ENCODE measurements at places on chromosomes 2 and 18.

DNA sequence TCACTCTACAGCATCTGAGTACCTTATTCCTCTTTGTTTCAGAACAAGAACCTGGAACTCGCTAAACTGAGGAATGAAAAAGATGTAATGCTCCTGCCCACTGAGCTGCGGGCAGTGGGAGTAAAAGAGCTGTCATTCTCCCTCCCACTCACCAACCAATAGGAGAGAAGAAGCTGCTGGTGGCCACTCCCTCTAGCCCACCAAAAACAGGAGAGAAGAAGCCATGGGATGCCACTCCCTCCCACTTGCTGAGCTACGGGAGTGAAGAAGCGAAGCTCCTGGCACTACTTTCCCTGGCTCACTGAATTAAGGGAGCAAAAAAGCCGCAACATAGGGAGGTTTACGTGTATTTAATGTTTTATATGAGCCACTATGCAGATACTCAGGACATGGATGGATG lies 53.7 kb downstream of the RIT2 start:
- no peak for DNase-seq

GRCh38 chr2:155266109-155266508 lies 567.6 kb downstream of the KCNJ3 start:
- DNase-seq = no peak

- DNase-seq = no peak
Measured at GRCh38 chr2:228665232-228665631, 483.7 kb upstream of the SPHKAP start.

GRCh38 chr2:136211701-136212100 lies 93.8 kb upstream of the CXCR4 start:
- no peak for DNase-seq

- no peak for DNase-seq
Measured at GRCh38 chr2:119155633-119156032, 2.9 kb downstream of the C1QL2 start.

DNA sequence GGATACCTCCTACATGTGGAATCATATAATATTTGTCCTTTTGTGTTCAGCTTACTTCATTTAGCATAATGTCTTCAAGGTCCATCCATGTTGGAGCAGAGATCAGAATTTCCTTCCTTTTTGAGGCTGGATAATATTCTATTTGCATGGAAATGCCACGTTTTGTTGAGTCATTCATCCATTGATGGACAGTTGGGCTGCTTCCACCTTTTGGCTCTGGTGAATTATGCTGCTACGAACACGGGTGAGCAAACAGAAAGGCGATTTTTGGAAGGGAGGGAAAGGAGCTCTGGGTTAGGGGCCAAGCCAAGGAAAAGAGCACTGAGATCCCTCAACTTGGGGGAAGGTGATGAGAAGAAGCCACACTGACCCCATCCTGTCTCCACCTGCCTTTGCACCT lies 260.5 kb downstream of the TNS1 start:
- no peak for DNase-seq

- no peak for DNase-seq
Measured at GRCh38 chr18:8174771-8175170, 434.5 kb upstream of the RAB12 start.

- no peak for DNase-seq
Measured at GRCh38 chr2:113060396-113060795, 1.4 kb downstream of the IL36RN start.

GRCh38 chr18:65748321-65748720 lies 2.5 kb upstream of the CDH7 start:
- no peak for DNase-seq

GRCh38 chr2:101119431-101119830 lies 31.8 kb downstream of the TBC1D8 start:
- no peak for DNase-seq

- no peak for DNase-seq
Measured at GRCh38 chr2:33116799-33117198, 170.0 kb downstream of the LTBP1 start.

DNA sequence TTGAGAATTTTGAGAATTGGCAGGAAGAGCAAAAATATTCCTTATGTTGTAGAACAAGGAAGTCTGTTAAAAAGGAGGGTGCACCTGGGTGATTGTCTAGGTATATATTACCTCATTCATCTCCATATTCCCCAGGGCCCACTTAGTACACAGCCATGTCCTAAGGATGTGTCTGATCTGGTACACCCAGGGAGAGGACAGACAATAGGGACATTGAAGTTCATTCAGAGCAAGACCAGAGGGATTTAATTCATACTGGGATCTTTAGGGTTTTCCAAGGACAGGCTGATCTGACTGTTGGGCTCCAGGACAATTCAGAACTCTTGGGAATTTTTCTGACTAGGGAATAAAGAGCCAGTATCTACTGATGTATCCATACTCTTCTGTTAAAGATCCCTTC lies 112.1 kb downstream of the PHLPP1 start:
- no peak for DNase-seq

DNA sequence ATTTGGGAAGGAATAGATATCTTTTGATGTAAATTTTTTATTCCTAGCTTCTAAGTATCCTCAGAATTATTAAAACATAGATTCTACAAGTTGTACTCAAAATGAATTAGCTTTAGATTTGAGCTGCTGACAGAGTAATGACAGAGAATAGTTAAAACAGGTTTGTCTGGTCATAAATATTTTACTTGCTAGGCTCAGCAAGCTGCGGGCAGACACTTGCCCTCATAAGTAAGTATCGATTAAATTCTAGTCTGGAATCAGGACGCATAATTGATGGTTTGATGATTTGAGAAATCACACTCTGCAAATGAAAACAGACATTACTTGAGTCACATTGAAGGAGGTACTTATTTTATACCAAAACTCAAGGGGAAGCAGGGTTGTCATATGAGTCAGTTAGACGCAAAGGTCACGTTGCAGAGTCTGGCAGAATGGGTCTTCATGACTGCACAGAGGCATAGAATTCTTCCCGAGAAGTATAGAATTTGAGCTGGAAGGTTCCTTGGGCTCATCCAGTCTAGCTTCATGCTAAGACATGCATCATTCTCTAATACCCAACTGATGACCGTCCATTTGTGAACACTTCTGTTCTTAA lies 27.5 kb downstream of the ARL4C start:
- no peak for DNase-seq

GRCh38 chr18:35371412-35372195 lies 5.5 kb downstream of the ZNF396 start:
- no peak for DNase-seq

GRCh38 chr18:37778417-37779165 lies 213.0 kb upstream of the CELF4 start:
- DNase-seq = no peak

DNA sequence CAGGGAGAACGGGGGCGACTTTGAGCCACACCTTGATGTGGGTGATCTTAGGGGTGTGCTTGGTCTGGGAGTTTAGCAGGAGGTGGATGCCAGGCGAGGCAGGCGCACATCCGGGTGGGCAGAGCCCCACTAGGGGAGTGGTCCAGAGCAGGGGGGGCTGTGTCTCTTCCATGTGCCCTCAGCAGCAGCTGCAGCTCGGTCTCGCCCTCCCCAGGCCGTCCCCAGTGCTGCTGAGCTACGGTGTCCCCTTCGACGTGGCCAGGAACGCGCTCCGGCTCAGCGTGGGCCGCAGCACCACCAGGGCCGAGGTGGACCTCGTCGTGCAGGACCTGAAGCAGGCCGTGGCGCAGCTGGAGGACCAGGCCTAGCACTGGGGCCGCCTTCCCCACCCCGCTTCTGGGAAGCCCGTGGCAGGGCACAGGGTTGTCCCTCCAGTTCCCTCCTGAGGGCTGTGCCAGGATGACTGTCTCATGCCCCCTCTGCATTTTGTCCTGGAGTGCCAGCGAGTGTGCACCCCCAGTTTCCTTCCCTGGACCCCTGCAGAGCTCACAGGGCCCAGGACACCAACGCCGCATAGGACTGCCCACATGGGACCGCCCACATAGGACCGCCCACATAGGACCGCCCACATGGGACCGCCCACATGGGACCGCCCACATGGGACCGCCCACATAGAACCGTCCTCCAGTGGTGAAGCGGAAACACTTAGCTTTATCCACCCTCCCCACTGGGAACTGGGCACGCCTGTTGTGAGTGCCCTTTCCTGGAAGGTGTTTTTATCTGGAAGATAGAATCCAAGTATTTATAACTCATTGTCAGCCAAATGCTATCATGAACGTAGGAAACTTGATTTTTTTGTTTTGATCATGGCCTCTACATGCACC lies 1.9 kb upstream of the ESPNL start:
- no peak for DNase-seq

- no peak for DNase-seq
Measured at GRCh38 chr2:49342156-49342555, 187.8 kb upstream of the FSHR start.

- DNase-seq = no peak
Measured at GRCh38 chr18:74378179-74378682, 62.6 kb downstream of the C18orf63 start.

- no peak for DNase-seq
Measured at GRCh38 chr2:30920511-30920910, 113.3 kb upstream of the CAPN13 start.

DNA sequence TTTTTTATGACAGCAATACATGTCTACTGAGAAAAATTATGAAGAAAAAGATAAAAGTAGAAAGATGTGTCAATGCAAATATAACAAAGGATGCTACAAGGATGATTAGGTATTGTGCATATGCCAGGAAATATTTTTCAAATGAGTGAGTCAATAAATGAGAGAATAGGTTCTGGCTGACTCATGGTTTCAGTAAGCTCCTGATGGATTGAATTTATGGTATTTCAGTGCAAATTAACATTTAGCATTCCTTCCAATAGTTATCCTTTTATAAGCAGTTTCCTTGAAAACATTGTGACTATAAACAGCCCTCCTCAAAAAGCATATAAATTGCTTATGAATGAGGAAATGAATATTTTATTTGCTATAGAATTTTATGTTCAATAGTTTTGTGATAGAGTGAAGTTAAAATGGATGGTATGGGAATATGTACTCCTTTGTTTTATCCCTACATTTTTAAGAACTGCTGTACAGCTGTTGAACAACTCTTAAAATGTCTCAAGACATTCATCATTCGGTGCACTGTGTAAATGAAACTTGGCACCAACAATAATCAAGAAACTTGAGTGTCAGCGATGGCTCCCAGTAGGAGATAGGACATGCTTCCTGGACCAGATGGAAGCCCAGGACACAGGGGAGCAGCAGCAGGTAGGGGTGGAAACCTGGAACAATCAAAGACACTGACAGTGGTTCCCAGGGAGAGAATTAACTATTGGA lies 144.7 kb downstream of the PMAIP1 start:
- DNase-seq = peak; percentile 41

DNA sequence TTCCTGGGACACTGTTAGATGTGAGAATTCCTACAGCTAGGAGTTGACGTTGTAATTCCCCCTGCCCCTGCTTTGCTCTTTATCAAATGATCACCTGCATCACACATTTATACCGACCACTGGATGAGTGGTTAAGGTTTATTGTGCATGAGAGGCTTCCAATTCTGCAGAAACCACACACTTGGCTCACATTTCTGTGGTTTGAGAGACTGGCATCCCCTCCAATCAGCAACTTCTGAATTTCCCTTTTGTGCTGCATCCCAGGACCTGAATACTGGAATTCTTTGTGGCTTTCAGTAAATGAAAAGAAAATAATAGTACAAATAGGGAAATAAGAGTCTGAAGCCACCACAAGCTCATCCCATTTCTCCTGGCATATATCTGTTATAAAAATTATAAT lies 628.7 kb upstream of the PIK3C3 start:
- DNase-seq = no peak

DNA sequence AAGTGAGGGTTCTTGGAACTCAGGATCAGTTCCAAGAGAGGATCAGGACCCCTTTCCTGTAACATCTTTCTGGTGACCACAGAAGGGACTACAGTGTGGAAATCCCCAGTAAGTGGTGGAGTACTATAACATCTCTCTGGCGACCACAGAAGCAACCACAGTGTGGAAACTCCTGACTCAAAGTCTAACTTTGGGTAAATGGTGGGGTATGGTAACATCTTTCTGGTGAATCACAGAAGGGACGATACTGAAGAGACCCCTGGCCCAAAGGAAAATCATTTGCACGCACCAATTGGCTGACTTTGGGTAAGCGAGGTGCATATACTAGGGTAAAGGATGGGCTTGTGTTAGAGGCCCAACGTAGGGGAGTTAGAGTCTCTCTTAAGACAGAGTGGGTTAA lies 56.3 kb upstream of the GULP1 start:
- DNase-seq = no peak

- DNase-seq = no peak
Measured at GRCh38 chr2:211900000-211900399, 638.6 kb downstream of the ERBB4 start.

DNA sequence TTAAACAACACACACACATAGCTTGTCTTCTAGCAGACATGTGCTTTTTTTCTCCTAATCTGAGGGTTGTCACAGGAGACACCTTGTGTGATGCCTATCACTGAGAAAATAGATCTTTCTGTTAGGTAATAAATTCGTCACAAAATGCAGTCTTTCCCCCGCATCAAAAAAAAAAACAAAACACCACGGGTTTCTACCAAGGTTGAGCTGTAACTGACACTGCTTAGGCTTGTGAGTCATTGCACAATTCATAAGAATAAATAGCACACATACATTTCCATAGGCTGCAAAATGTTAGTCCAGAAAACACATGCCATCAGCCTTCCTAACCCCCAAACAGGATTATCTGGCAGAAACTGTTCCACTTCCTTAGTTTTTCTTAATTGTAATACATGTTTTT lies 6.5 kb downstream of the TMEM163 start:
- no peak for DNase-seq

- no peak for DNase-seq
Measured at GRCh38 chr2:210159059-210159458, 12.2 kb downstream of the KANSL1L start.

DNA sequence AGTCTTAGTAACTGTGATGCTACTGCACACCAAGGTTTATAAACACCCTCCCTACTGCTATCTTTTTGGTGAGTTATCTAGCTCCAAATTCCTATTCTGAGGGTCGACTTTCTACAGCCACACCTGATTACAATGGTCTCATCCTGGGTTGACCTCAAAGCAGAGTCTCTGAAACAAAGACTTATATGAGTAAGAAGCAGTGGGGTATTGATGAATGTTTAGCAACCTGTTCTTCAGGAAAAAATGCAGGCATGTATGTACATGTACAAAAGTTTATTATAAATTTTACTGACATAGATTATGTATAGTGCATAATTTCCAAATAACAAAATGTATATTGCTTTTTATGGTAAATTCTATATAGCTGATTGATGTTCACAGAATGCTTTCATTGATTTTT lies 51.6 kb upstream of the FMNL2 start:
- no peak for DNase-seq

GRCh38 chr18:9638886-9639285 lies 24.5 kb upstream of the PPP4R1 start:
- no peak for DNase-seq

GRCh38 chr18:12593866-12594265 lies 64.0 kb downstream of the SPIRE1 start:
- DNase-seq = no peak

GRCh38 chr2:240216167-240216566 lies 75.7 kb upstream of the OTOS start:
- no peak for DNase-seq

Data from amniotic stem cell (primary cell).